Activated CD4-positive, alpha-beta T cell treated with anti-CD3 and anti-CD28 coated beads for 36 hours (primary cell): ENCODE measurements at places on chromosomes 12 and 14. TPM values are rescaled to one million over a fixed set of nuclear protein-coding genes. Genes with fewer than 3 reads are reported as not detected.
A peak's percentile ranks its signal among the peaks of the same experiment; 100 is the strongest.

DNA sequence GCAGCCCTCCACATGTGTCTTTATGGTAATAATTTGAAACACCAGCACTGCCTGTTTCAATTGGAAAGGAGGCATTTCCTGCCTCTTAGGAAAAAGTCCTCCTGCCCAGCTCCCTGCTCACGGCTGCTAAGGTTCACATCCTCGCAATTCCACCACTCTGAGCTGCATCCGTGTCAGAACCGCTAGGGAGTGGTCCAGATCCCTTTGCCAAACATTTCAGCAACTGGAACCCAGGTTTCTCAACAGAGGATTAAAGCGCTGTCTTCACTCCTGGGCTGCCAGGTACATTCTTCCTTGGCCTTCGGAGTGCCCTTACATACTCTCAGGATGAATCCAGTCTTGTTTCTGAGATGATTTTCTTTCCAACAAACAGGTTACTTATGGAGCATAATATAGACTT lies 23.3 kb downstream of the C14orf132 start:
- DNase-seq = no peak

GRCh38 chr12:64918344-64918743 lies 93.9 kb downstream of the TBC1D30 start:
- DNase-seq = no peak

DNA sequence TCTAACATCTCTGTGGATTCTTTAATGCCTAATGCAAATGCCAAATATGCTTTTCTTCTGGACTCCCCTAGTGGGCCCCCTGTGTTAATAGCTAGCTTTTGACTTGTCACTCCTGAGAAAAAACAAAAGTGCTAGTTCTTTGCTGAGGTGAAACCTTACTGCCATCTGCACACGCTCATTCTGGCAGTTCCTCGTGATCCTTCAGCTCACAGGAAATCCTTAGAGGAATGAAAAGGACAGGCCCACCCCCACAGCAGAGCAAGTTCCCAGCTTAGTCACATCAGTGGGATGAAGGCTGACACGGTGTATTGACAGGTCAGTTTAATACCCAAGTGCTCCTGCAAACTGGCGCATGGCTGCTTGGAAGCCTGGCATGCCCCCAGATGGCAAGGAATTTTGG lies 165.1 kb upstream of the ATP2B1 start:
- no peak for DNase-seq

DNA sequence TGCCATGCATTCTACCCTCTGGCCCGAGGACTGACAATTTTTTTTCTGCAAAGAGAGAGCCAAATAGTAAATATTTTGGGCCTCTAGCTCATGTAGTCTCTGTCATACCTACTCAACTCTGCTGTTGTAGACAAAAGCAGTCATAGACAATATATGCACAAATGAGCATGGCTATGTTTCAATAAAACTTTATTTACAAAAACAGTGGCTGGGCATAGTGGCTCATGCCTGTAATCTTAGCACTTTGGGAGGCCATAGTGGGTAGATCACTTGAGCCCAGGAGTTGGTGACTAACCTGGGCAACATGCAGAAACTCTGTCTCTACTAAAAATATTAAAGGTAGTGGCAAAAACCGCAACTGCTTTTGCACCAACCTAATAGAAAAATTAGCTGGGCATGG lies 153.7 kb upstream of the BTG1 start:
- no peak for DNase-seq

SIRT4 gene
- total RNA-seq = 2.2 TPM

TMTC1 gene
- 0.04 TPM for total RNA-seq

DNA sequence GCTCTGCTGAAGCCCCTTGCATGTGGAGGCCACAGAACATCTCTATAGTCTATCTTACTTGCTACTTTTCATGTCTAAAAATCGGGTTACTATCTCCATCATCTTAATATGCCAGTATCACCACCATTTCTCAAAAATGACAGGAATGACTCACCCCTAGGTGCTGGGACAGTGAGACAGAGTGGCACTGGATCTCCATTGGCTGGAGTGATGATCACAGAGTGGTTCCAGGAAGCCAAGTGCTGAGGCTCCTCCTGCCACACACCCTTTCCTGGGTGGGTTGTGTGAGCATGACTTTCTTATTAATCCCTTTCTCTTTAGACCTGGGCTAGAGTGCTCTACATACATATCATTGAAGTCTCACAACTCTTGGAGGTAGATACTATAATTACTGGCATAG lies 3.3 kb upstream of the ASCL1 start:
- DNase-seq = peak; percentile 43

C14orf132 gene
- 4.1 TPM for total RNA-seq

GRCh38 chr12:128567730-128568129 lies 256.0 kb downstream of the SLC15A4 start:
- no peak for DNase-seq
